ENCODE measurements at places on chromosomes 4 and X. TPM values are rescaled to one million over a fixed set of nuclear protein-coding genes. Genes with fewer than 3 reads are reported as not detected.

The SERTM2 gene
- 1.2 TPM for total RNA-seq

The SPANXB1 gene
- total RNA-seq, result not detected

The F8 gene
- total RNA-seq, result 0.86 TPM

The TMPRSS11E gene
- not detected for total RNA-seq

The IL2 gene
- total RNA-seq, result not detected

The DGKK gene
- total RNA-seq, result not detected
